Stimulated activated CD4-positive, alpha-beta T cell treated with anti-CD3 and anti-CD28 coated beads, TNF-alpha, amount 100 ng/mL, for 4 hours (primary cell): ENCODE measurements at places on chromosomes 5 and 9.

DNA sequence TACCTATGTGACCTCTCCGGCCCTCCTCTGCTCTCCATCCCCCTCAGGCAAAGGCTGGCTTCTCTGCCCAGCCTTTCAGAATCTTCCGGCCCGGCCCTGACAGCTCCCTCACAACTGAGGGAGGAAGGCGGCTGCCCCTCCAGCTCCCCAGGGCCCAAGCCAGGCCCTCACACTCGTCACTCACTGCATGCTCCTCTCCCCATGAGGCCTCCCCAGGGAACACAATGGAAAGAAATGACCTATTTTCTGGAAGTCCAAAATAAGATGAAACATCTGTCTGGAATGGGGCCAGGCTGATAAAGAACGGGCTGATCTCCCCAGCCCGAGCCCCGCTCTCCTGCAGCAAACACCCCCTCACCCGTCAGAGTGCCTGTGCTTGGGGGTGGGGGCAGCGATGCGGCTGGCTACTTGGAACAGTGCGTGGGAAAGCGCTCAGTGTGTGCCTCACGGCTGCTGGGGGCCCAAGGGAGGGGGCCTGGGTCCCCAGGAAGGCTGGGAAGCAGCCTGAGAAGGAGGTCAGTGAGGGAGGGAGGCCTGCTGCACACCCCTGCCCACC is 11.3 kb downstream of the PDGFRB start:
- no peak for DNase-seq

- DNase-seq: no peak
Measured at GRCh38 chr5:513216-514100, 10.8 kb downstream of the SLC9A3 start.

GRCh38 chr5:151812757-151813309 is 41.1 kb downstream of the G3BP1 start:
- DNase-seq: no peak

DNA sequence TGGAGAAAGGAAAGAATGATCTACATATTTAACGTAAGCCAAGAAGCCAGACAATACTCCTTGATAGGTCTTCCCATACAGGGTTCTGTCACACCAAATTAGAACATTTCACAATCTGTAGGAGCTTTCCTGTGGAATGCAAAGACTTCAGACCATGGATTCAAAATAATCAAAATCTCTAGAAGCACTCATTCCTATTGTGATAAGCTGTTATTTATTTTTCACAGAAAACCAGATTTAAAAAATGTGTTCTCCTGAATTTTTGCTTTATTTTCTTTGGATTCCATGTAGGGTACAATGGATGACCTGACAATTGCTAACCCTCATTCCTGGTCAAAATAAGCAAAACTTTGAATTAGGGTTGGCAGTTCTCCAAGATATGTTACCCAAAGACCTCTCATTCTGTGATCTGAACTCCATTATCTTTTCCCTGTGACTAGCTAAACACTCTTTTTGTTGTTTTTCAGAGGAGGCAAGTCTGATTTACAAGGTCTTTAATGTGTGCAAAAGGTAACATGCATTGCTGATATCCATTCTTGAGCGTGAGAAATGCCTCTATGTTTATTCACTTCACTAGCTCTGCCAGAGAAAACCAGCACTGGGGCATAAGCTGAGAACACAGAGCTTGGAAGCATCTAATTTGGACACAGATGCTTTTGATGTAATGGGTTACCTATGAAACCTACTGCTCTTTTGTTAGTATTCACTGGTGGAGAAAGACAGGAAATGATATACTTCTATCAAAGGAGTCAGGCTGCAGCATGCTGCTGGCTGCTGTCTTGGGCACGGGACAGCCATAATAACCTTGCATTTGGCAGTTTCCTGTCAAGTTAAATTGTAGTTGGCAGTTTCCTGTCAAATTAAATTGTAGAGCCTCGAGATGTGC is 31.4 kb downstream of the ACTBL2 start:
- DNase-seq: no peak

GRCh38 chr5:10536931-10537579 is 26.8 kb upstream of the ANKRD33B start:
- no peak for DNase-seq

- DNase-seq: no peak
Measured at GRCh38 chr9:131441441-131441840, 47.6 kb downstream of the PRRC2B start.

GRCh38 chr5:124511791-124512190 is 234.6 kb downstream of the ZNF608 start:
- no peak for DNase-seq

DNA sequence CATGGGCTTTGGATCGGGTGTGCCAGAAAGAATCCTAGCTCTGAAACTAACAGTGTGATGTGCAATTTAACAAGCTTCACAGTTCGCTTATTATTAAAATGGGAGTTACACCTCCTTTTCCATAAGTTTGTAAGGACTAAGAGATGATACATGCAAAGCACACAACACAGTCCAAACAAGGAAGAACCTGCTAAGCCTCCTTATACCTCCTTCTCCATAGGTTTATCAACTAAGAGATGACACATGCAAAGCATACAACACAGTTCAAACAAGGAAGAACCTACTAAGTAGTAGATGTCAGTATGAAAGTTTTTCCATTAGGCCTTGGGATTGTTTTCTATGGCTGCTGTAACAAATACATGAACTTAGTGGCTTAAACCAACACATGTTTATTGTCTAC is 215.9 kb downstream of the DCP2 start:
- no peak for DNase-seq

DNA sequence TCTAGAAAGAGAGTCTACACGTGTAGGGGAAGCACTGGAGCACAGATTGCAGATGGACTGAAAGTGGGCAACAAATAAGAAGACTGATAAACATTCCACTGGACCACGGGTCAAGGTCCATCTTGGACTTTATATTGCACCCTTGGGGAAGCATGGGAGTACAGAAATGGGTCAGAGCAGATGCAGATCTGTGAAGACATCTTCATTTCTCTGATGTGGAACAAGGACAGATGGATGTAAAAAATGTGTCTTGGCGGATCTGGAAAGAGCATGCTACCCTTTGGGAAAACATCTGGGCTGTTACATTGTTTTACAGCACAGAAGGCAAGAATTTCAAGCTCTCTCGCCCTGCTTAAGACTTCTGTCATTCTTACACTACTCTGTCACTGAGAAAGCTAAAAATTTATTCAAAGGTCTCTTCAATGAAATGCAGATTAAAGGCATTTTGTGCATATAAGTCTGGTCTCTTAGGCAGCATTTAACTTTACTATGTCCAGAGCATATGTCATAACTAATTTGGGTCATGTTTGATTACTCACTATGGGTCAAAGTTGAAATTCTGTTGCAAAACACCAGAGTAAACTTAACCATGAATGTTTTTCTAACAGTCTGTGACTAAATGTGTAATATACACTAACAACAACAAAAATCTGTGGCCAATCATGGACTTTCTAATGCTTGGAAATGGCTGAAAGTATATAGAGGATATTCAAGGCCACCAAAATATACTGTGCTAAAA is 756.4 kb upstream of the DMAC1 start:
- DNase-seq: no peak

DNA sequence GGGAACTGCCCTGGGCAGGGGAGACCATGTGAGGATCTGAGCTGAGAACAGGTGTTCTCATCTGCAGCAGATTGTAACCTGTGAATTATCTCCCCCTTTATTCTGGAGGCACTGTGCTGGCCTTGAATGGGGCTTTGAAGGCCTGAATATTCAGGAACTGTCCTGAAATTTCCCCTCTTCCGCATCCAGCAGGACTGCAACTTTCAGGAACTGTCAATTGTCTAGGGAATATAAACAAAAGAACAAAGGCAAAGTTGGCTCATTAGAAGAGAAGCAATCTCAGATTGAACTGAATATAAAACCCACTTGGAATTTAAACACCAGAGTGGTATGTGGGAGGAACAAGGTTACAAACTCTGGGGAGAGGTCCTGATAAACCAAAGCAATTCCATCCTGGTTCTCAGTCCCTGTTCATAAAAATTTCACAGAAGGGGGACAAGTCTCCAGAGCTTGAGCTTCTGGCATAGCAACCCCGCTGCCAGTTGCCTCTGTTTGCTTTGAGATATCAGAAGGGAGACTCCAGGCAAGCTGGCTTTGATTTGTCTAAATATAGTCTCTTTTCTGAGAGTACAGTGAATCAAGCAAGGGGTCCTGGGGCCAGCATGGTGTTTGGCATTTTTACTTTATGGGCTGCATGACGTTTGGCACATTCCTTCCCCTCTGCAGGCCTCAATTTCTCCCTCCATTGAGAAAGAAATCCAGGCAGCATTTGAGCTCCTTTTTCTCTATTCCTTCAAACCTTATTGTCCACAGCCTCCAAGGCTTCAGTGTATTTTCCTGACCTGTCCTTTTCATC is 47.5 kb downstream of the ADRB2 start:
- no peak for DNase-seq

DNA sequence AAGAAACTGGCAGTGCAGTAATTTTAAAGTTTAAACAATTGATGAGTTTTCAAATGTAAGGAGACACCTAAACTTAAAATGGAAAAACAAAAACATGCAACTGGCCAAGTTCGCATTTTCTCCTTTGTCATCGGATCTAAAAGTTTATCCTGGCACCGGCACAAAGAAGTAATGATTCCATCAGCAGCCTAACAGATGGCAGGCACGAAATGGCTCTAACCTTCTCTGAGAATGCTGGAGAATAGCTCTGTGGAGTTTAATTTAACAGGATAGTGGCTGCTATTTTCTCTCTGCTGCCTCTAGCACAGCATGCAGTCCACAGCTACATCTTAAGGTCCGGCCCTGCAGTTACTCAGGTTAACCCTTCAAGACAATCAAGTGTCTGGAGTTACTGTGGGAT is 82.2 kb downstream of the PRELID2 start:
- DNase-seq: no peak

- no peak for DNase-seq
Measured at GRCh38 chr9:33718987-33719386, 76.4 kb upstream of the PRSS3 start.

- DNase-seq: no peak
Measured at GRCh38 chr5:178808886-178809285, 50.9 kb upstream of the ZNF354B start.
